Esophagus squamous epithelium (tissue), 5 donors: ENCODE measurements at places on chromosomes 2 and 18.

DNA sequence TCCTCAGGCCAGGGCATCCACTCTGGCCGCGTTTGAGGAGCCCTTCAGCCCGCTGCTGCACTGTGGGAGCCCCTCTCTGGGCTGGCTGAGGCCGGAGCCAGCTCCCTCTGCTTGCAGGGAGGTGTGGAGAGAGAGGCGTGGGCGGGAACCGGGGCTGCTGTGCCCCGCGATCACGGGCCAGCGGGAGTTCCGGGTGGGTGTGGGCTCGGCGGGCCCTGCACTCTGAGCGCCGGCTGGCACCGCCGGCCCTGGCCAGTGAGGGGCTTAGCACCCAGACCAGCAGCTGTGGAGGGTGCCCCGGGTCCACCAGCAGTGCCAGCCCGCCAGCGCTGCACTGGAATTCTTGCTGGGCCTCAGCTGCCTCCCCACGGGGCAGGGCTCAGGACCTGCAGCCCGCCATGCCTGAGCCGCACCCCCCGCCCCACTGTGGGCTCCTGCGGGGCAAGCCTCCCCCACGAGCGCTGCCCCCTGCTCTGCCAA lies 1.9 kb upstream of the ABHD3 start:
- no peak for DNase-seq

- no peak for DNase-seq
Observed at GRCh38 chr2:202418511-202418910, 42.4 kb downstream of the BMPR2 start.

DNA sequence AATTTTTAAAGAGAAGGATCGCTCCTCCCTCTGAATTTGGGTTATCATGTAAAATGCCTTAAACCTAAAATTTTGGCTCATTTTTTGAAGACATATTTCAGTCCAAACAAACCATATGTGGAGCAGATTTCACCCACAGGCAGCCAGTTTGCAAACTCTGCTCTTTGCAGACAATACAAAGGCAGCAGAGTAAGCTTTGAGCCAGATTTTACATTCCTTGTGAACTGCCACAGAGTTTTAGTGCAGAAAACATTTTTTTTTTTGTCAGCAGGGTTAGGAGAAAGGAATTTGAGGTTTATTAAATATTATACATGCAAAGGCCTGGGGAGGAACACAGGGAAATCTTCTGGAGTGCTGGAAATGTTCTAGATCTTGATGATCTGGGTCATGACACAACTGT lies 171.9 kb upstream of the FN1 start:
- DNase-seq, result no peak

DNA sequence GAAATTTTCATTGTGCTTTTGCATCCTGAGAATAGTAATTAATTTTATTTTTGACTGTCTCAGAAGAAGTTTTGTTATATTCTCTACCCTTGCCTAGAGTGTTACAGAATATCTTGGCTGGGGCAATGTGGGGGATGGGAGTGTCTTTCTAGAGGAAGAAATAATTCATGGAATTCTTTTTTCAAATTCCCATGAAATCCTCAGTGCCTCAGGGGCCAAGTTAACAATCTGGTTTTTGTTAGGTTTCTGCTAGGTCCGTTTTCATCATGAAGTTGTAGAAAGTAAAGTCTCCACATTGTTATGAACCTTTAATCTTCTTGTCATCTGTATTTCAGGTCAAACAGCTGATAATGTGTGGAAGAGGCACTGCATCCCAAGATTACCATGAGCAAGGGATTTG lies 145.6 kb upstream of the GYPC start:
- no peak for DNase-seq

DNA sequence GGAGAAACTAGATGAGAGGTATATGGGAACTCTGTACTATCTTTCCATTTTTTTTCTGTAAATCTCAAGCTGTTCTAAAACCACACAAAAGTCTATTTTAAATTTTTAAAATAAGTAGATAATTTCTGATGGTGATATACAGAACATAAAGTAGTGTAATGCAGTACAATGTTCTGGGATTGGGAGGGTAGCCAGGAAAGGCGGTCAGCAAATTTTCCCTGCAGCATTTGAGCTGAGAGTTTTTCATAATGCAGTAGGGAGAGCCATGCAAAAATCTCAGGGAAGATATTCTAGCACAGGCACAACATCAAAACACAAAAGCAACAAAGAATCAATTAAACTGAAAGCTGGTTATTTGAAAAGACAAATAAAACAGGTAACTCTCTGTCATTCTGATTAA lies 141.5 kb downstream of the NCKAP5 start:
- DNase-seq, result no peak

GRCh38 chr18:48375150-48375800 lies 33.9 kb downstream of the ZBTB7C start:
- no peak for DNase-seq

- DNase-seq, result no peak
Observed at GRCh38 chr2:56333812-56334485, 150.2 kb downstream of the CCDC85A start.

DNA sequence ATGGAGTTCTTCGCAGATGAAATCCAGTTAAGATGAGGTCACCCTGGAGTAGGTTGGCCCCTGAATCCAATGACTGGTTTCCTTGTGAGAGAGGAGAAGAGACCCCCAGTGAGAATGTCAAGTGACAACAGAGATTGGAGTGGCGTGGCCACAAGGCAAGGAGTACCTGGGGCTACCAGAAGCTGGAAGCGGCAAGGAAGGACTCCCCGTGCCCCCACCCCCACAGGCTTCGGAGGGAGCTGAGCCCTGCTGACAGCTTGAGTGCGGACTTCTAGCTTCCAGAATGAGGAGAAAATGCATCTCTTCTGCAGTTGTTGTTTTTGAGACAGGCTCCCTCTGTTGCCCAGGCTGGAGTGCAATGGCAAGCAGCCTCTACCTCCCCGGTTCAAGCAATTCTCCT lies 78.0 kb upstream of the HPCAL1 start:
- DNase-seq, result no peak

GRCh38 chr2:20917287-20917660 lies 94.4 kb upstream of the LDAH start:
- DNase-seq, result no peak

DNA sequence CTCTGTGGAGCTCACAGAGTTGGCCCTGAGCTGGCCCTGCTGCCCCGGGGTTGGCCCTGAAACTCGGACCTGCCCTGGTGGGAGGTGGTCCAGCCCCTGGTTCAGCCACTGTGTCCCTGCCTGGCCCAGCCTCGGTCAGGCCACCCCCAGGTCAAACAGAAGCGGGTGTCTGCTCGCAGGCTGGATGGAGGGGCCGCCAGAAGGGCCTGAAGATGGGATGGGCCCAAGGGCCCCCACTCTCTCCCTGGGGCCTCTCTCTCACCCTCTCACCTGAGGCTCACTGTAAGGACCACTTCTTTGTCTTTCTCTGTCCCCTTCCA lies 25.1 kb upstream of the B3GNT7 start:
- DNase-seq, result no peak

DNA sequence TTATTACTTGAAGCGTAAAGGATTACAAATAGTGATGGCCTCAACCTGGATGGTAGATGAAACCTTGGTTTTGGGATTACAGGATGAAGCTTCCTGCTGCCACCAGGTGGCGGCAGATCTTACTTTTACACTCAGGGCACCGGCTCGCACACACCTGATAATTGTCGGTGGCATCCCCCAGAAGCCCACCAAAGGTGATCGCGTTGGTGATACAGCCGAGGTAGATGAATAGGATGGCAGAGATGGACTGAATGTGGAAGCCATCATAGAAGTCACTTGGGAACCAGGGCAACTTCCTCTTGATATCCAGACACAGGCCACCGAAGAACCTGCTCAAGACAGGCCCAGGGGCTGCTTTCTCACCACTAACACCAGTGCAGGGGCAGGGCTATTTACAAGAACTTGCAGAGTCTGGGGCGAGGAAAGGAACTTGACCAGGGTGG lies 51.8 kb downstream of the MTHFD2 start:
- DNase-seq, result no peak

GRCh38 chr18:63263444-63263843 lies 56.1 kb downstream of the BCL2 start:
- DNase-seq, result no peak

- no peak for DNase-seq
Observed at GRCh38 chr2:86584151-86584913, 21.1 kb upstream of the CHMP3 start.

- no peak for DNase-seq
Observed at GRCh38 chr18:9562584-9562983, 51.8 kb downstream of the PPP4R1 start.

- DNase-seq, result no peak
Observed at GRCh38 chr2:130380096-130380934, 24.5 kb downstream of the PTPN18 start.

DNA sequence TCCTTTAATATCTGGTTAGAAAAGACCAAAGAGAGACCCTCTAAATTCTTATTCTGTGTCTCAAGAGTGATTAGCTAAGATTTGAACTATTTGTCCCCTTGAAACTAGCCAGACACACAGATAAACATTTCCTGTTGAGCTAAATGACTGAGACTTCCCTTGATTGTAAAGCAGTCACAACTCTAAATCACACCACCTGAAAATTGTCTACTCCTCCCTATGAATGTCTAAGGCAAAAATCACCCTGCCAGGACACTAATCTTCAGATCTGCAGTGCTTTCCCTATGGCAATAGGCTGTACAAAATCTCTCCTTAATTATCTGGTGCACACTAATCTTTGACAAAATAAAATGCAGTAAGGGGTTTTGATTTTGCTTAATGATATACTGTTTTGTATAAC lies 200.5 kb upstream of the GULP1 start:
- DNase-seq, result no peak

- DNase-seq, result no peak
Observed at GRCh38 chr2:27085673-27086089, 891 bp upstream of the KHK start.

GRCh38 chr2:100018341-100019193 lies 123.8 kb downstream of the AFF3 start:
- DNase-seq, result no peak

- no peak for DNase-seq
Observed at GRCh38 chr18:63472380-63472779, 4.4 kb upstream of the SERPINB5 start.

DNA sequence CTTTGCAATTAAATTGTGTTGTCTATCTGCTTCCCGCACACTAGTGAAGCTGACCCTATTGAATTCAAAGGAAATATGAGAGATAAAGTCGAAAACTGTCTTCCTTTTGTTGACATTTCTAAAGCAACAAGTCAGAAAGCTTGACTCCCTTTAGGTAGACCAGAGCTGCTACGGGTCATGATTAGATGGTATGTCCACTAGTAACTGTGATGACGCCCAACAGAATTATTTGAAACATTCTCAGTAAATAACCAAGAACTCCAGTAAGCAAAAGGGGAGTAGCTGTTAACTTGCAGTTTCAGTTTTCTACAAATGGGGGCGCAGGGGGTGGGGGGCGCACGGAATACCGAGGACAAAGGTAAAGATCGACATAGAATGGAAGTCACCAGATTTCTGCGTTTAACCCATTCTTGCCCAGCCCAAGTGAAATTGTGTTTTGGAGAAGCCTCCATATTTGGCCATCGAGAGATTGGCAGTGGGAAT lies 56.4 kb downstream of the CRIM1 start:
- no peak for DNase-seq

- no peak for DNase-seq
Observed at GRCh38 chr2:31269087-31269486, 35.1 kb downstream of the EHD3 start.

DNA sequence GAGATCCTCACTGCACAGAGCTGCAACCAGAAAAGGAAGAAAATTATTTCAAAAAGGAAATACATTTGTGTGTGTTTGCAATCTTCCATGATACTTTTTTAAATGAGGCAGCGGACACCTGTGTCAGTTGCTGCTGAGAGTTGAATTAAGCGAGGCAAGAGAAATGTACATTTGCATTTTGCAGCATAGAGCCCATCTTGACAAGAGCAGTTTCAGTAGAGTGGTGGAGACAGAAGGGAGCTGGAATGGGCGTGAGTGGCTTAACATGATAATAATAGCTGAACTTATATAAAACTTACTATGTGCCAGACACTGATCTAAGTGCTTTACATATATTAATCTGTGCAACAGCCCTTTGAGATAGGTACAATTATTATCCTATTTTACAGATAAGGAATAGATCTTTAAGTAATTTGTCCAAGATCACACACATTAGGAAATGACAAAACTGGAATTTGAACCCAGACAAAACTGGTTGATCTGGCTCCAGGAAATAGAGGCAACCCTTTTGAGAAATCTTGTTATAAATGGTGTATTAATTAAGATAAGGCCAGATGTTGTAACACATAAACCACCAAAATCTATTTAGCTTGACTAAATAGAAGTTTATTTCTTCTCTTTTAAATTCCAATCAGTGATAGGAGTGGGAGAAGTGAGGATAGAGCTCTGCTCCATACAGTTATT lies 68.7 kb downstream of the SDC1 start:
- no peak for DNase-seq

- DNase-seq, result no peak
Observed at GRCh38 chr2:73134471-73134870, 21.7 kb upstream of the RAB11FIP5 start.

GRCh38 chr2:30502310-30502709 lies 55.3 kb downstream of the LCLAT1 start:
- DNase-seq, result no peak

GRCh38 chr2:152755029-152755428 lies 36.6 kb downstream of the ARL6IP6 start:
- no peak for DNase-seq

- DNase-seq, result no peak
Observed at GRCh38 chr2:179036353-179036905, 13.5 kb downstream of the CCDC141 start.

GRCh38 chr2:28291811-28292440 lies 100.7 kb upstream of the FOSL2 start:
- DNase-seq, result no peak

- no peak for DNase-seq
Observed at GRCh38 chr2:123732563-123732962, 292.5 kb upstream of the CNTNAP5 start.

GRCh38 chr18:24629921-24630320 lies 169.5 kb downstream of the HRH4 start:
- DNase-seq, result no peak

GRCh38 chr2:203763241-203763937 lies 57.0 kb downstream of the CD28 start:
- DNase-seq, result no peak

GRCh38 chr18:3480827-3481573 lies 31.0 kb downstream of the TGIF1 start:
- DNase-seq, result no peak

DNA sequence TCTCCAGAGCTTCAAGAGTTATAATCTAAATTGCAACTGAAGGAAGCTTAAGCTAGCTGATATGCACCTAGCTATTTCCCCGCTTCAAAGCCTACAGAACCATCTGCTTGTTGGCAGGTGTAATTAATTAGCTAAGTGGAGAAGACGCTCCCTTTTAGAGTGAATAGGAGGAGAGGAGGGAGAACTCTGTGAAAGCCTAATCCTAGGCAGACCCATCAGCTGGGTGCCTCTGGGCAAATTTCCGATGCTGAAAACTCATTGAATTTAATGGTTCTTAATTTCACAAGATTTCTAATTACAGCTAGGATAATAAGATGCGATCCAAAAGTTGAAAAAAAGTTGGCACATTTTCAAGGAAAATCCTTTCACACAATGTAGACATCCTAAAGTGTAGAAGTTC lies 735.9 kb downstream of the ERBB4 start:
- DNase-seq, result no peak
